ENCODE measurements at places on chromosomes 3 and 15.

GRCh38 chr3:95217661-95218060 is 1154.8 kb downstream of the NSUN3 start:
- DNase-seq: no peak

DNA sequence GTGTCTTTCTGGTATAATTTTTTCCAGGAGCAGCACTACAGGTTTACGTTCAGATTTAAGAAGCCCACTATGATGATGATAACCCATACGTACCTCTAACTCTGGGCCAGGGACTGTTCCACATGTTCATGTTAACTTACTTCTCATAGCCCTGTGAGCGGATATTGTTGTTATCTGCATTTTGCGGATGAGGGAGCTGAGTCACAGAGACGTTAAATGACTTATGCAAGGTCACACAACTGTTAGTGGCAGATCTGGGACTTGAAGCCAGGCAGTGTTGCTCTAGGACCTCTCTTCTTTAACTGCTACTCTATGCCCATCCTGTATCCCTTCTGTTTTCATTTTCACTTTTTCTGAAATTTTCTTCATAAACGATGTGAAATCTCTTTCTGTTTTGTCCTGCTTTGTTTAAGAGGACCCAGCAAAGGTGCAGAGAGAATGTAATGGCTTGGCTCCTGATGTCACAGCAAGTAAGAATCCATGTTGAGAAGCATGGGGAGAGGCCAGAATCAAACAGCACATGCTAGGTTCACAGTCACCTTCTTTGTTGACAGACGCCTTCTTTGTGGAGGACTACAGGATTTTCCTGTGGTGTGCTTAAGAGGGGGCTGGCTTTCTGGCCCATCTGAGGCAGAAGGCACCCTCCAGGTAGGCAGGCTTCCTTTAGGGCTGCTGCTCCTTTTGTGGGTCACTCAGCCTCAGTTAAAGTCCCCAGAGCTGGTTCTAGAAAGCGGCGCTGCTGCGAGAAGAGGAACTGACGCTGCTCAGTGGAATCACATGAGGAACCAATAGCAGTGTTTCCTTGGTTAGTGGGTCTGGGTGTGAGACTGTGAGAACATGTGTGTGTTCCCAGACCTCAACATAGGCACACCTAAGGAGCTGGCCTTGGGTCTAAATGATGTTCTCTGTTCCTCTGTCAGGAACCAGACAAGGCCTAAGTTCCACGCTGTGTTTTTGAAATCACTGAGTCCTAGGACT is 121.6 kb downstream of the TMEM108 start:
- no peak for DNase-seq

- DNase-seq: no peak
Observed at GRCh38 chr15:80492409-80492808, 88.2 kb downstream of the ARNT2 start.

- DNase-seq: peak; percentile 29
Observed at GRCh38 chr3:147008886-147009285, 397.5 kb downstream of the ZIC4 start.

- DNase-seq: peak; percentile 65
Observed at GRCh38 chr3:186035277-186035676, 73.6 kb downstream of the ETV5 start.

- DNase-seq: no peak
Observed at GRCh38 chr15:49032601-49033145, 13.6 kb downstream of the SECISBP2L start.

- DNase-seq: no peak
Observed at GRCh38 chr15:70781236-70781635, 17.9 kb upstream of the UACA start.

GRCh38 chr3:169497567-169498257 is 165.8 kb downstream of the MECOM start:
- peak; percentile 57 for DNase-seq

GRCh38 chr3:134600685-134601463 is 49.9 kb downstream of the KY start:
- DNase-seq: peak; percentile 71

GRCh38 chr15:43249699-43250203 is 17.0 kb downstream of the TGM5 start:
- peak; percentile 77 for DNase-seq

DNA sequence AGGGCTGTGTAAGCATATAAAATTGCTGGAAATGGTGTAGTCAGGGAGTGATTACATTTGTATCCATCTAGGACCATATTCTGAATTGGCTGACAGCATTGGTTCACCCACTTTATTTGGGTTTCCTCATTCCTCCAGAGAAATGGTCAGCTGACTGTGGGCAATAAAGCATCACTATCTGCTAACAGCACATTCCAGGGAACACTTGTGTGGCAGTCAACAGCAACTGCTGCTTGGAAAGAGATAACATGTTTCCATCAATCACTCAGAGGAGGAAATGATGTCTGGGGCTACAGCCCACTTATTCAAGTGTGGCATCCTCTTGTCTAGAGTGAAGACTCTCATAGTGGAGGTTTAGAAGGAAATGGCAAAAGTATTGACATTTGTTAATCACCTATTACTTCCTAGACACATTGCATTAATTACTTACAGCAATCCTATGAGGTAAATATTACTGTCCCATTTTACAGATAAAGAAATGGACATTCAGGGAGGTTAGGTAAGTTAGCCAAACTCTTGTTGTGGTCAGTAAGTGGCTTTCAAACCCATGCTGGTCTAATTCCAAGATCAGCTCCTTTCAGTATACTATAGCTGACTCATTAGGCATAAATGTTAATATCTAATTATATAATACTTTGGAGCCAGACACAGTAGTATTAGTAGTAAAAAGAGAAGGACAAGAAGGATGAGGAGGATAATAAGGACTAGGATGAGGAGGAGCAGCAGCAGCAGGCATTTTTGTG is 247.8 kb downstream of the ALCAM start:
- peak; percentile 41 for DNase-seq

- DNase-seq: peak; percentile 36
Observed at GRCh38 chr3:29333576-29333975, 52.7 kb downstream of the RBMS3 start.

DNA sequence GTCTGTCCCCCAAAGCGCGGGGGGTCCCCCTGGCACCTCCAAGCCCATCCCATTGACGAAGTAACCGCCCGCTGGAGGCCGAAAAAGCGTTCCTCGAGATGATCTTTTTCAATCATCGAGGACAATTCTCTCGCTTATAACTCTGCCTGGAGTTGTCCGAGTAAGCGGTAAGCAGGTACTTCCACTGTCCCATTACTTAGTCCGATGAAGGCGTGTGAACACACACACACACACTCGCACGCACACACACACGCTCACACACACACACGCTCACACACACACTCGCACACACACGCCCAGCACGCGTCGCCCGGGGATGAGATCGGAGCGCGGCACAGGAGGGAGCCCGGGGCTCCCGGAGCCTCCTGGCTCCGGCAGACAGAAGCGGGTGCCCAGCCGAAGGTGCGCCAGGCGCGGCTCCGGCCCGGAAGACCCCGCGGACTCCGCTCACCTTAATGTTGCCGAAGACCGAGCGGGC is 430 bp downstream of the SLCO2A1 start:
- DNase-seq: peak; percentile 20

- no peak for DNase-seq
Observed at GRCh38 chr15:100330629-100331215, 11.1 kb downstream of the ADAMTS17 start.

- no peak for DNase-seq
Observed at GRCh38 chr3:193704431-193704830, 111.4 kb downstream of the OPA1 start.

- no peak for DNase-seq
Observed at GRCh38 chr3:44887101-44887500, 12.7 kb downstream of the TGM4 start.

GRCh38 chr3:127495821-127496655 is 94.5 kb downstream of the TPRA1 start:
- DNase-seq: no peak

DNA sequence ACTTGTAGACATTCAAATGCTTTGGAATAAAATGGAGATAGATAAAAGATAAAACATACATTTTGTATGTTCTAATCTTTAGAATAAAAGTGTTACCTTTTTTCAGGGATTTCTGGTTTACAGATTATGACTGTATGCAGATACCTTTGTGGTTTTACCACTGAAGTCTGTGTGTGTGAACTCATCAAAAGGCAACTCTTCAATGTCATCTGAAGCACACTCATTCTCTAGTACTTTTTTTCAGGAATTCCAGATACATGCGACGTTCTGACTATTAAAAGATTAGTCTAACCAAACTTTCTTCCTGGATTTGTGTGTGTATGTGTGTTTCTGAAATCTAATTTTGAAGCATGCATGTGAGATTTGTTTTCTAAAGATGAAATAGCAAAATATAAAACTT is 188.6 kb downstream of the NLGN1 start:
- no peak for DNase-seq

- DNase-seq: no peak
Observed at GRCh38 chr3:128434524-128434923, 32.2 kb downstream of the DNAJB8 start.

- no peak for DNase-seq
Observed at GRCh38 chr15:62899090-62899493, 143.5 kb upstream of the TPM1 start.

GRCh38 chr15:27686369-27686768 is 412.7 kb downstream of the OCA2 start:
- peak; percentile 15 for DNase-seq

DNA sequence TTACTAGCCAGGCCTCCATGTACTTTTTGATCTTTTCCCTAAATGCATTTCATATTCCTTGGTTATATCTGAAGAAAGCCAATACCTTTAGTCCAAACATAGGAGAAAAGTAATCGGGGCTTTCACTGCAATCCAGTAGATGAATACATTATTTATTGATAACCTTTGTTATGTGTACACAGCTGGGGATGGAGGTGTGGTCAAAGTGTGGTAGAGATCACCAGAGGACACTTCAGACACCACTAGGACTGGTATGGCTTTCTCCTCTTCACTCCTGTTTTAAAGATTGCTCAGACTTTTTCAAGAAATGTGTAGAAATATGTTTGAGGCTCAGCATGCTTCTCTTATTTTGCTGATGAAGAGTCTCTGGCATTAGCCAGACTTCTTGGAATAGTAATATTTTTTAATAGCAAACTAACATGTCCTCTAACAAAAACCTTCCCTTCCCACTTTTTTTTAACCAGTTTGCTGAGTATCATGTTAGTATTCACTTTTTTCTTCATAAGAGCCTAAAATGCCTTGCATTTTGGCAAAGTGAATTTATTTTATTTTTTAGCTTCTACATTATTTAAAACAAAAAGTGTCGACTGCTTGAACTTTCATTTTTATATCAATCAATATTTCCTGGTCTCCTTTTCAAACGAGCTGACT is 65.6 kb upstream of the MBNL1 start:
- no peak for DNase-seq

GRCh38 chr15:75431270-75431669 is 20.2 kb downstream of the SIN3A start:
- peak; percentile 26 for DNase-seq

- no peak for DNase-seq
Observed at GRCh38 chr3:72041076-72041475, 256.1 kb upstream of the PROK2 start.

DNA sequence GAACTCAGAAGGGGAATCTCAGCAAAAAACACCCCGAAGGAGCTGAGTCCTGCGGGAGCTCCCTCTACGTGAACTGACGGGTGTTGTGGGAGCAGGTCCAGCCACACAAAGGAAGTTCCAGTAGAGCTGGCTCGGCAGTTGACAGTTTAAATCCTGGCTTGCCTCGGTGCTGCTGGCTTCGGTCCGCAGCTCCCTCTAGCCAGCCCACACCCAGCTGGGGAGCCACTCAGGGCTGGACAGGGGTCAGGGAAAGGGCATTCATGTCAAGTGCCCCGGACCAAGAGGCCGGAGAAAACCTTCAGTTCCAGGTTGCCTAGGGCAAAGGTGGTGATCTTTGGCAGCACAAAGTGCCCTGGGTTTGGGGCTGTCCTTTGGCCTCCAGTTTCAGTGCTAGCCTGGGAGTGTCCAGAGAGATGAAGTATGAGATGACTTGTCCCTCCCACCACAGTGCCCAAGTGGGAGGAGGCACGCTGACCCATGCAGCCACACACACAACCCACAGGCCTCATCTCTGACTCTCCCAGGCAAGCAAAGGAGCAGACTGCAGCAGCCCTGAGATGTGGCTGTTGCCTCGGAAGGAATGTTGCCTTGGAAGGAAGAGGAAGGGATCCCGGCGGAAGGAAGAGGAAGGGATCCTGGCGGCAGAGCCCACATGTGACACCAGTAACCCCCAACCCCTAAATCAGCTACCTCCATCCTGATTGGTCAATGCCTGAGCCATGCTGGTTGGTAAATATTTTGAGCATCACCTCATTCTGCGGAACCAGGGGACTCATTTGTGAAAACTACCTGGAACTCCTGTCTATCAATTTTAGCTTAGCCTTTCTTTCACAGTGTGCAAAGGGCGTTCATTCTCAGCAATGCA is 13.9 kb upstream of the ANPEP start:
- no peak for DNase-seq

GRCh38 chr15:57190208-57190607 is 186.1 kb upstream of the CGNL1 start:
- no peak for DNase-seq

GRCh38 chr3:197151580-197151979 is 122.0 kb upstream of the MELTF start:
- DNase-seq: peak; percentile 83

GRCh38 chr3:184712248-184713039 is 580 bp upstream of the MAGEF1 start:
- DNase-seq: no peak

GRCh38 chr3:147141516-147142288 is 264.6 kb downstream of the ZIC4 start:
- DNase-seq: peak; percentile 14

DNA sequence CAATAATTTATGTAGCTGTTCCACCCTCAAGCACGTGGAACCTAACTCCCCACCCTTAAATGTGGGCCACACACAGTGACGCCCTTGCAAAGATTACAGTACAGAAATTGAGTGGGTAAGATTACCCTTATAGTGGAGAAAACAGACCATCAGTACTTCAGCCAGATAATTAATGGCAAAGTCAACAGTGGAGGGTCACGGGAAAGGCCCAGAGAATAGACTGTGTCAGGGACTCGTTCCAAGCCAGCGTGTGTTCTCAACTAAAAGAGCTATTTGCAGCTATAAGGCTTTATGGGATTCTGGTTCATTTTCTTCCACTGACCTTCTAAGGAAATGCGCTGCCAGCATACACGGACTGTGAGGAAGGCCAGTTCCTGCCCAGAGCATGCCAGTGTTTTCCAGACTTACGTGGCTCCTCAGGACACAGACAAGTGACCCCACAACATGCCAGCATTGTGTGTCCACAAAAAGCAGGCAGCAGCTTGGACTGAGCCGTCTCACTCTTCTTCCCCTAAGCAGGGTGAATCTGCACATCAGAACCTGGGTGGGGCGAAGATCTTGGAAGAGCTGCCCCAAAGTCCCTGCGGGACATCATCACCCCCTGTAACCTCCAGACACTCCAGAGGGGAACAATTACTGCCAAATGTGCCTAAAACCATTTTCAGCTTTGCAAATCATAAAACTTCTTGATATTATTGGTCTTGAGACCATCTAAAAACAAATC is 428.5 kb downstream of the OCA2 start:
- no peak for DNase-seq

- DNase-seq: no peak
Observed at GRCh38 chr15:47796830-47797229, 79.5 kb downstream of the SEMA6D start.

Data from iris pigment epithelial cell (primary cell).